ENCODE measurements at places on chromosomes 2 and 18.
A peak's percentile ranks its signal among the peaks of the same experiment; 100 is the strongest.

DNA sequence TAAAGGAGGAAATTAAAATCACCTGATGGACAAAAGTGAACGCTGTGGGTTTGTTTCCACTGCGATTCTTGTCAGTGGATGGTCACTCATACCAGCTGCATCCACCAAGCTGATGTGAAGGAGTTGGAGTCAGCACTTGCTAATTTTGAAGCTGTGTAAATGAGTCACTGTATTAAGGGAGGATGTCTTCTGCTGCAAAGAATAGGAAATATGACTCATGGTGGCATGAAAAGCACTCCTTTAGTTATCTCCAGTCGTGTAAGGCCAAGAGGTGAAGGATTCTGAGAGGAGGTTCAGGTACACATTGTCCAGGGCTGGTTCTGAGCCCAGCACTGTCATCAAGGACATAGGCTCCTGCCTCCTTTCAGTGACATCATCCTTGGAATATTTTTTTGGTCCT is 71.7 kb upstream of the SKOR2 start:
- no peak for DNase-seq

- DNase-seq, result no peak
Observed at GRCh38 chr18:3790703-3791102, 340.7 kb downstream of the TGIF1 start.

DNA sequence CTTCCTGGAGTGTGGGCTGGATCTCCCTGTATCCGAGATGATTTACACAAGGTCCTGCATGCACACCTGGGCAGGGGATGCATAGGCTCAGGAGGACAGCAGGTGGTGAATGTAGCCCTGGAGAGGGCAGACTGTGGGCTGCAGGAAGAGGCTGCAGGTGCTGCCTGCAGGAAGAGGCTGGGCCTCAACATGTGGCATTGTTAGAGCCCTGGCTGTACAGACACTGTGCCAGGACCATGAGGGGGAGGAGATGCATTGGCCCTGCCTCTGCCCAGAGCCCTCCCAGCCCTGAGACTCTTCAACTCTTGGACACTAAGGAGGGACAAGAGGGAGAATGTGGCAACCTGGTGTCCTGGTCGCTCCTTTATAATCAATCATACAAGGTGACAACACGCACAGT is 392.8 kb downstream of the TNS1 start:
- DNase-seq, result no peak

DNA sequence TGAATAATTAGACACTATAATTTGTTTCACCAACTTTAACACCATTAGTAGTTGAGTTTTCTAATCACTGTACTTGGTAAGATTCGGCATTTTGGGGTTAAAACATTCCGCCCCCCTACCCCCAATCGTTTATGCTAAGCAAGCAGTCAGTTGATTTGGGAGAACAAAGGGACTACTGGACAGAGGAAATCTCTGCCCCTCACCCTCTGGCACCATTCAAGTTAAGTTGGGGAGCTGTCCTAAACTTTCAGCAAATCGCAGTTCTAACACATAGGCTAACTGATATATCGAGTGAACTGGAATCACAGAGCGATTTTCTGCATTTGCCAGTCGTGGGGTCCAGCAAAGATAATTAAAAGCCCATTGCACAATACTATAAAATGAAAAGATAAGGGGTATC is 5.6 kb downstream of the KLF7 start:
- no peak for DNase-seq

GRCh38 chr2:13128139-13128538 is 411.4 kb downstream of the TRIB2 start:
- DNase-seq, result no peak

DNA sequence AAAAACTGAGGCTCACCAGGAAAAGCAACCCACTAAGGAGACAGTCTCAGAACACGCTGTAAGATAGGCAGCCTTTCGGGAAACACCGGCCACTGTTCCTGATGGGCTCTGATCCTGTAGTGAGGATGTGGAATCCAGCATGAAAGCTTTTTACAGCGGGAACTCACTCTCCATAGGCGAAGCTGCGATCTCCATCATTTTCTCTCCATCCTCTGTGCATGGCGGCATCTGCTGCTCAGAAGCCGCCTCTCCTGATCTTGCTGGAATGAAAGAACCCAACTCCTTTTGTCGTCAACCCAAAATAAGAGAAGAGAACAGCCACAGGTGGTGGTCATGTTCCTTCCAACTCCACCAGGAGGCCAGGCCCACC is 49.9 kb downstream of the TMEM18 start:
- DNase-seq, result no peak

DNA sequence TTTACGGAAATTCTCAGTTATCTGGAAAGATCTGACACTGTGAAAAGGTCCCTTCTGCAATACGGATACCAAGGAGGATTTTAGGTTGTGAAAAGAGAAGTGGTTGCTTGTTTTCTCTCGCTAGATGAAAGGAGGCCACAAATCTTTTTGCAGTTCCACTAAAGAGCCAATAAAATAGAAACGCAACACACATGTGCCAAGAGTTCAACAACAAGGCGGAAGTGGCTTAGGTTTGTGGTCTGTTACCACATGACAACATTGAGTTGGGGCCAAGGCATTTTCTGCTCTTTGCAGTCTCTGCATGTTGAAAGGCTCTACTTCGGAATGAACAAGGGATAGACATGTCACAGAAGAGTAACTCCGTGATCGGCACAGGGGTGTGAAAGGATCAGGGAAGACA is 115.7 kb upstream of the OSR1 start:
- DNase-seq, result no peak

DNA sequence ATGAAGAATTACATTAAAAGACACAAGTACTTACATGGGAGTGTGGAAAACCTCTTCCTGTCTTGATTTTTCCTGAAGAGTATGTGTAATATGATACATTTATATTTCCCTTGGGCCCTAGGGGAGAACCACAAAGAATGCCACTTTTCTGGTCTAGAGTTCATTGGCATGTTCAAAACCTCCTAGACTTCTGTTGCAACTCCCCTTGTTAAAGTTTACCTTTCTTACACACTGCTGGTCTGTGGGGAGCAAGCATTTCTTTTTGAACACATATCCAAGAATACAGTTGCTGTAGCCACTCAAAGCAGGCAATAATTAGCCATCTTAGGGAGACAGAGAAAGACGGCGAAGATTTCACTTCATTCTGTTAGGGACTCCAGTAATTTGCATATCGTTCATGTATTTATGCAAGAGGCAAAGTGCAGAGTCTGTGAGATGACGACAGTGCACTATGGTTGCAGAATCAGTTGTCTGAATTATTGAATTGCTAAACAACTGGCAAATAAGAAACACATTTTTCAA is 103.5 kb downstream of the NOL4 start:
- DNase-seq, result no peak

- no peak for DNase-seq
Observed at GRCh38 chr18:42112657-42113420, 157.8 kb downstream of the PIK3C3 start.

DNA sequence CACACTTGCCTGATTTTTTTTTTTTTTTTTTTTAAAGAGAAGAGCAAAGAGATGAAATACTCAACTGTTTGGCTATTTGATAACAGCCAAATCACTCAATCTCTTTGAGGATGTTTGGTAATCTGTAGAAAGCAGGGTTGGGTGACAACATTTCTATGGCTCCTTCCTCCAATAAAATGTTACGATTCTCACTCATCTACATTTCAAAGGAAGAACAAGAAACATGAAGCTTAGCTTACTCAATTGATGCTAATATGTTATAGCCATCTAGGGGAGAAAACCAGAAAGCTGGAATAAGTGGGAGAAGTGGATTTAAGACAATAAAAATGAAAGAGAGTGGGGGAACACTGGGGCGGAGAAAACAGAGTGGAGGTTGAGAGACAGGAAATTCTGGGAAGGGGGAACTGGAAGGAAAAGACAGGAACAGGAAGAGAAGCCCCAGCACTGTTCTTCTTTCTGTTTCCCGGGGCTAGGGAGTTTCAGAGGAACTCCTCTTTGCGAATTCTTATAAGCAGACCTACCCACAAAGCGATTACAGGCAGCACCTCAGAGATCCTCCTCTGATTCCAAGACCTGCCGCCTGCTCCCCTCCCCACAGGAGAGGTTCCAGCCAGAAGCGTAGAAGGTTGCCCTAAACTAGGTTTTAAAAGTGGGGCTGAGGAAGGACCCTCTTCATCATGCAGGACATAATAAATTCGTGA is 13.3 kb downstream of the ST3GAL5 start:
- DNase-seq, result no peak

- no peak for DNase-seq
Observed at GRCh38 chr18:48962252-48962993, 11.7 kb upstream of the SMAD7 start.

GRCh38 chr2:171008550-171009205 is 79.6 kb downstream of the GORASP2 start:
- no peak for DNase-seq

- no peak for DNase-seq
Observed at GRCh38 chr2:149155988-149156387, 117.5 kb downstream of the LYPD6B start.

GRCh38 chr2:224405412-224405811 is 3.5 kb upstream of the FAM124B start:
- DNase-seq, result no peak

GRCh38 chr2:180823546-180824141 is 156.8 kb upstream of the UBE2E3 start:
- no peak for DNase-seq

- no peak for DNase-seq
Observed at GRCh38 chr2:222761888-222762287, 90.4 kb downstream of the MOGAT1 start.

GRCh38 chr2:15860051-15860663 is 80.2 kb upstream of the MYCN start:
- DNase-seq, result no peak

DNA sequence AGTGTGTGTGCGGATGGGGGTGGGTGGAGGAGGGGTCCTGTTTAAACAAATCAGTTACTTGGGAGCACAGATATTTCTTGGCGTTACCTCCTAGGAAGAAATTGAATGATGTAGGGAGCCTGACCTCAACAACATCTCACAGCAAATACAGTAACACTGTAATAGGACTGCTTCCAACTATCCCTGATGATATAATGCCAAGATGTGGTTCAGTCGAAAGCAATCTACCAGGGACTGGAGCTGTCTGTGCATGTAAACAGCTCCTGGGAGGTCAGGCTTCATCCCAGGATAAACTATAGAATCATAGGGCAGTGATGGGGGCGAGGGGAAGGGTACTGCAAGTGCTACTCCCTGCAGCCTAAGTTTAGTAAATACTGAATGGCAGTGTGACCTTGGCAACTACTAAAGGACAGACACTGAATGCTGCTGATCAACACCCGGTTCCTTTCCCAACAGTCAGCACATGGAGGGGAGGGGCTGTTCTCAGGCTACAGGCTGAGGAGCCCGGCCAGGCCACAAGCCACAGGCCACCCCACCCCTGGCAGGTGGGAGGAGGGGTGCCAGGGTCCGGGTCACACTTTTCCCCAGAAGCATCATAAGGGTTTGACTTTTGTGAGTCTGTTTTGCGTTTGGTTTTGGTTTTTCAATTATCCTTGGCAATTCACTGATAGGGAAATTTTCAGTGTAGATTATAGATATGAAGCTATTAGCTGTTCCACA is 85.3 kb upstream of the ZNF397 start:
- DNase-seq, result no peak

- DNase-seq, result no peak
Observed at GRCh38 chr2:127650041-127650784, 4.3 kb downstream of the GPR17 start.

- DNase-seq, result peak; percentile 64
Observed at GRCh38 chr2:129396980-129397599, 582.4 kb upstream of the RAB6C start.

DNA sequence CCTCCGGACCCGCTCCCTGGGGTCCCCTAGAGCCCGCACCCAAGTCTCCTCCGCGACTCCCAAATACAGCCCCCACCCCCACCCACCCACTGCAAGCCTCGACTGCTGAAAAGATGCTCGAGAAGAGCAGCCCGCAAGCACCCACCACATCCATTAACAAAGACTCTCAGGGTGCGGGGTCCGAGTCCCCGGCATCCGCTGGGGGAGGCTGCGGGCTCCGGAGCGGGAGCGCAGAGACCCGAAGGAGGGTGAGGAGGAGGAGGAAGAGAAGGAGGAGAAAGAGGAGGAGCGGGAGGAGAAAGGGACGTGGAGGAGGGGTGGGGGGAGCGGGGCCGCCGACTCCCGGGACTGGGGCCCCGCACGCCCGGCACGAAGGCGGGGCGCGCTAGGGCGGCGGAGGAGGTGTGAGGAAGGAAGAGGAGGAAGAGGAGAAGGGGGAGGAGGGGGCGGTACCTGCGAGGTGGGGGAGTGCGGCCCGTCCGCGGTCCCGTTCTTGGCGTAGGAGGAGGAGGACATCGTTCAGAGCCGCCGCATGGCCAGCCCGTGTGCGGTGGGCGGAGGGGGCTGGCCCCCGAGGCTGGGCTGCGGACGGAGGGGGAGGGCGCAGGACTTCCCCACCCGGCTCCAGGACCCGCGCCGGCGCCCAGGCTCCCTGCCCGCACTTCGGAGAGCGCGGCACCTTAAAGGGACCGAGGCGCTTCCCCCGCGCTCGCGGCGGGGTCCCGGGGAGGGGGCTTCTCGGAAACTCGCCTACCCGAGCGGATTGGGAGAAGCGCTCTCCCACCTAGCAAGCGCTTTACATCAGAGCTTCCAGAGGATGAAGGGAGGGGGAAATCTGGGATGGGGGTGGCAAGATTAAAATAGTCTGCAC is at the start of gene CACNB4:
CACNB4 (minus strand) TSS at position 549 of the 871 bp plus-strand sequence.
- no peak for DNase-seq

DNA sequence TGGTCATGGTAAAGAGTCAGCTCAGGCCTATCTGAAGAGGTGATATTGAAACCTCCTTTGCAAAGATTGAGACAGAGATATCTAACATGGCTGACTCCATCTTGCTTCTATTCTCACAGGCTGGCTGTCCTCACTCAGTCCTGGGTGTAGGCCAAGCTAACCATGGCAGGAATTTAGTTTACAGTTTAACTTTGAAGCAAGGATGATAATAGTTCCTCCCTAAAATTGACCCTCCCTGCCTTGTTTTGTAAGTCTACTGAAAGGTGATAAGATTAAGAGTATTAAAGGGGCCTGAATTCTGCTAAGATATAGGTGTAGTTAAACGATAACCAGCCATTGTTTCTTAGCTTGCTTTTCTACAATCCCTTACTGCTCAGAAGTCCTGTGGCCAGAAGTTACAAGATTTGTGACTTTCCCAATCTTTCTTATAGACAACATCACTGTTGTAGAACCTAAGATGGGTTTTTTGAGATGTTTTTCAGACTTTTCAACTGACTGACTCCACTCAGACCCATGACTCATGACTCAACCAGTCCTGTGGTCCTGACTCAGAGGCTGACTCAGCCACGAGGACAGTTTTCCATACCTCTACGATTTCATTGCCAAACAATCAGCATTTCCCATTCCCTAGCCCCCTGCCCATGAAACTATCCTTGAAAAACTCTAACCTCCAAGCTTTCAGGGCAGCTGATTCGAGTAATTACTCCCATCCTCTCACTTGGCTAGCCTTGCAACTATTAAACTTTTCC is 195.7 kb upstream of the SESTD1 start:
- DNase-seq, result no peak

- DNase-seq, result no peak
Observed at GRCh38 chr2:43542285-43542933, 53.4 kb downstream of the THADA start.
